ENCODE measurements at places on chromosomes 11 and 22. TPM values are rescaled to one million over a fixed set of nuclear protein-coding genes. Genes with fewer than 3 reads are reported as not detected.

The YPEL4 gene
- not detected for polyA plus RNA-seq

DNA sequence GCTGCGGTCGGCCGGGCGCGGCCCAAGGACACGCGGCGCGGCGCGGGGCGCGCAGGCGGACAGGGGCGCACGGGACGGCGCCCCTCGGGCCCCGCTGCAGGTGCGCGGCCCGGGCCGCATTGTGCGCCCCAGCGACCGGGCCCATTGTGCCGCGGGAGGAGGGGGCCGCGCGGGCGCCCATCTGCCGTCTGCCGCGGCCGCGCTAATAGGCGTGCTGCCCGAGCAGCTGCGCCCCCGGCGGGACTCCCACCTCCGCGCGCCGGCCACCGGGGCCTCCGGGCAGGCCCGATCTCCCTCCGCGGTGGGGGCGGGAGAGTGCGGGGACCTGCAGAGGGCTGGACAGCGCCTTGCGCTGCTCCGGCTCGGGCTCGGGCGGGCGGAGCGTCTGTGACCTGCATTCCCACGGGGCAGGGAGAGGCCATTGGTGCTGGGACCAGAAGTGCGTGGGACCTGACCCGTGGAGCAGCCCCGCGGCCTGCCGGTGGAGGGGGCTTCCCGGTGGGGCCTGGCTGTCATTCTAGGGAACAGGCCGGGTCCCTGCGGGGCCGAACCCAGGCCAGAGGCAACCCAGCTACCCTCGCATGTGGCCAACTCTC, 933 bp downstream of the BRSK2 start:
- no peak for DNase-seq
- no peak overlapping the region for H3K27ac ChIP-seq
- H3K36me3 ChIP-seq, result no peaks in the 10 kb centered on the region
- H3K27me3 ChIP-seq, result peaks cover 55% of the 10 kb centered on the region

DNA sequence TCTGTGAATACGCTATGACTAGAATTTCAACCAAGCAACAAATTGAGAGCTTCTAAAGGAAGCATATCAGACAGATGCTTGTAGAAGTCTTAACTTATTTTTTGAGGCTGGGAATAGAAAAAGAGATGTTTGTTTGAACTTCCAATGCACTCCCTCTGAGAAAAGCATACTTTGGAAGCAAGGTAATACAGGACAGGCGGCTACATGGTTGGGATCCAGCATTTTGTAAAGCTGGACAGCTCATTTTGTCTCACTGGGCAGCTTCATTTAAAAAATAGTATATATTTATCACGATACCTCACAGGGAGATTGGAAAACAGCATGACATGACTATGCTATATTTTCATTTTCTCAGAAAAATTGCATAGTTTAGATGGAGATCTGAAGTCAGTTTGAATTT, 821.3 kb upstream of the API5 start:
- no peak overlapping the region for H3K27ac ChIP-seq
- H3K4me3 ChIP-seq, result no peak overlapping the region
- H3K27me3 ChIP-seq, result no peaks in the 10 kb centered on the region
- no peaks in the 10 kb centered on the region for H3K36me3 ChIP-seq

- H3K27me3 ChIP-seq, result no peaks in the 10 kb centered on the region
- DNase-seq, result no peak
Measured at GRCh38 chr22:46843821-46844255, 81.4 kb downstream of the TBC1D22A start.

DNA sequence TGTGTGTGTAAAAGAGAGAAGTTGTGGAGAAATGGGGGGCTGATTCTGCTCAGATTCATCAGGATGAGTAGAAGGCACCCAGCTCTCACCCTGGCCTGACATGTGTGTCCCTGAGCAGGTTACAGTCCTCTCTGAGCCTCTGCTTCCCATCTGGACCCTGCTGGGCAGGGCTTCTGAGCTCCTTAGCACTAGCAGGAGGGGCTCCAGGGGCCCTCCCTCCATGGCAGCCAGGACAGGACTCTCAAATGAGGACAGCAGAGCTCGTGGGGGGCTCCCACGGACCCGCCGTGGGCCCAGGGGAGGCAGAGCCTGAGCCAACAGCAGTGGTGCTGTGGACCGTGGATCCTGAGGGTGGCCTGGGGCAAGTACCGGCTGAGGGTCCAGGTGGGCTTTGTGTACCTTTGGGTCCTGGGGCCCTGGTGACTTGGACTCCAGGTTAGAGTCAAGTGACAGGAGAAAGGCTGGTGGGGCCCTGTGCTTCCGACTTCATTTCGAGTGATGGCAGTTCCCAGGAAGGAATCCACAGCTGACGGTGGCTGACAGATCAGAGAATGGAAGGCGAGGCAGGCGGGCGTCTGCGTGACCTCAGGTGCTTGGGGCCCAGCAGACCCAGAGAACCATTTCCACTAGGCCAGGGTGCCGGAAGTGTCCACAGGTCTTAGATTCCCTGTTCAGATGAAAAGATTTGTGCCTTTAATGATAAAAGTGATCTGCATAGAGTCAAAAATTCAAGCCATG, 21.9 kb downstream of the NEAT1 start:
- peaks cover 33% of the 10 kb centered on the region for H3K4me1 ChIP-seq

Data from CD14-positive monocyte (primary cell).